ENCODE measurements at places on chromosomes 6 and 20.

DNA sequence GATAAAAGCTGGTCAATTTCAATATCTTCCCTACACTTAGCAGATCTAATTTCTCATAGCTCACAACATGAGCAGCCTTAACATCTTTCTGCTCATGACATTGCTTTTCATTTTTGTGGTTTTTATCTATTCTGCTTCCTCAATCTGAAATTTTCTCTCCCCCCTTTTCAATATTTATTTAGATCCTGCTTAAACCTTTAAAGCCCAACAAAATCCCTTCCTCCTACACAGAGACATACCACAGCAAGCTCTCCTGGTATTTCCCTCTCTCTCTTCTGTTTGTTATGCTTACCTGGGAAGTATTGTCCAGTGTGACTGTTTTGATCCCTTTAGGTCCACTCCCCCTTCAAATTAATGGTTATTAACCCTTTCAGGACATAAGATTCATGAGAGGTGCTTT, 582.5 kb downstream of the RFPL4B start:
- no peak for DNase-seq

- no peak for DNase-seq
Observed at GRCh38 chr6:118542184-118542952, 5.7 kb upstream of the PLN start.

DNA sequence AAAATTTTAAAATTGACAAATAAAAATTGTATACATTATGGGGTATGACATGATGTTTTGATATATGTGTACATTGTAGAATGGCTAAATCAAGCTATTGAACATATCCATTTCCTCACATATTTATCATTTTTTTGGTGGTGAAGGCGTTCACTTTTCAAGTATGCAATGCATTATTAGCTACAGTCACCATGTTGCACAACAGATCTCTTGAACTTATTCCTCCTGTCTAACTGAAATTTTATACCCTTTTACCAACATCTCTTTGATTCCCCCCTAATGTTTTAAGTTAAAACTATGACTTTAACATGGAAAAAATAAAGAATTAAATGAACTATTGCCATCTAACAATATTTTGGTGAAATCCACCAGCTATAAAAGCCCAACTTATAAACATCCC, 65.2 kb upstream of the UST start:
- DNase-seq, result no peak

DNA sequence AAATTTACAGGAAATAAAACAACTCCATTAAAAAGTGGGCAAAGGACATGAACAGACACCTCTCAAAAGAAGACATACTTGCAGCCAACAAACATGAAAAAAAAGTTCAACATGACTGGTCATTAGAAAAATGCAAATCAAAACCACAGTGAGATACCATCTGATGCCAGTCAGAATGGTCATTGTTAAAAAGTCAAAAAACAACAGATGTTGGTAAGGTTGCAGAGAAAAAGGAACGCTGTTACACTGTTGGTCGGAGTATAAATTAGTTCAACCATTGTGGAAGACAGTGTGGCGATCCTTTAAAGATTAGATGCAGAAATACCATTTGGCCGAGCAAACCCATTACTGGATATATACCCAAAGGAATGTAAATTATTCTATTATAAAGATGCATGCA, 858.0 kb upstream of the FLRT3 start:
- DNase-seq, result no peak

DNA sequence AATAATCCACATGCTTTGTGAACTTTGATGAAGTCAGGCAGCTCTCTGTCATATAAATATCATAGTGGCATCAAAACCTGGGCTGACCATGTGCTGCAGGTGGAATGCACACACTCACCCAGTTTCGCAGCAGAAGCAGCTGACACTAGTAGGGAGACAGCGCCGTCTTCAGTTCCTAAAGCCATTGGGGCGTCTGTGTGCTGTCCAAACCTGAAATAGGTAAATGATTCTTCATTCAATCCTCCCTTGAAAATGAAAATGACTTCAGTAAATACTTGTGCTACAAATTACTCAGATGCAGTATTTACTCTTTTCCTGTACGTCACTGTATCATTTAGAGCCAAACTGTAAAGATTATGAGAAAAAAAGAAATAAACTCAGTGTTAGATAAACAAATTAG, 127.5 kb downstream of the EYA4 start:
- peak; percentile 35 for DNase-seq

- DNase-seq, result no peak
Observed at GRCh38 chr20:11776687-11777086, 141.0 kb upstream of the BTBD3 start.

- no peak for DNase-seq
Observed at GRCh38 chr20:38179846-38180245, 14.8 kb upstream of the TGM2 start.

- no peak for DNase-seq
Observed at GRCh38 chr6:53868626-53869025, 73.8 kb downstream of the LRRC1 start.

GRCh38 chr6:137465378-137466009, 28.7 kb downstream of the OLIG3 start:
- DNase-seq, result no peak

DNA sequence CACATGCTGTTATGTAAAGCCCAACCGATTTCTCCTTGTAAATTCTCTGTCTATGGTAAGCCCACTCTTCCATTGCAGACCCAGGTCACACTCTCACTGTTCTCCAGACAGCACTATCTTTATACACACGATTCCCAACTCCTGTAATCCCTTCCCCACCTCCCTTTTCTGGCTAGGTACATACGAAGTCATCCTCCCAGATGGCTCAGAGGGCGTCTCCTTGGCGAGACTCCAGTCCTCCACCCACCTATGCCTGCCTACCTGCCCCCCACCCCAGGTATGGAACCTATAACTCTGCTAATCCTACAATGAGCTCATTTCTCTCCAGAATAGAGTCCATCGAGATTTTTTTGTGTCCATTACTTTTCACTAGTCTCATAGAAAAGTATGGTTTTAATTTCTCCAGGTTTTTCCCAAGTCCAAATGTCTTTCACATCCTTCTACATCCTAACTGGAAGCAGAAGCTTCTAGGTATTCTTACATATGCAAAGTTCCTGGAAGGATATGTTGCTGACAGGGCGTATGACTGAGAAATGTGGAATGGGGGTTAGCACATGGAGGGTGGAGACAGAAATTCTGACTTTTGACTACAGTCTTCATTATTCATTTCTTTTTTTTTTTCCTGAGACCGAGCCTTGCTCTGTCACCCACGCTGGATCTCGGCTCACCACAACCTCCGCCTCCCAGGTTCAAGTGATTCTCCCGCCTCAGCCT, 22.8 kb downstream of the SCML4 start:
- no peak for DNase-seq

DNA sequence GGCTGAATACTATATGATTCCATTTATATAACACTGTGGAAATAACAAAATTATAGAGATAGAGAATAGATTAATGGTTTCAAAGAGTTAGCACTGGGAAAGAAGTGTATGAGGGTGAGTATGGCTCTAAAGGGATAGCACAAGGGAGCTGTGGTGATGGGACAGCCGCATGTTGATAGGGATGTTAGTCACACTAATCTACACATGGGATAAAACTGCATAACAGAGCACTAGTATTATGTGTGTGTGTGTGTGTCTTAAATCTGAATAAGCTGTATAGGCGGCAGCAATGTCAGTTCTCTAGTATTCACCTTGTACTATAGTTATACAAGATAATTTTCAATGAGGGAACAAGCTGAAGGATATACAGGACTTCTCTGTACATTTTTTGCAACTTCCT, 5.8 kb downstream of the CGA start:
- DNase-seq, result no peak

- DNase-seq, result peak; percentile 99
Observed at GRCh38 chr20:33561692-33562601, 72.1 kb downstream of the CBFA2T2 start.

GRCh38 chr6:28603891-28604290, 78.2 kb downstream of the GPX5 start:
- DNase-seq, result no peak

- no peak for DNase-seq
Observed at GRCh38 chr6:111973927-111974639, 79.8 kb upstream of the CCN6 start.

DNA sequence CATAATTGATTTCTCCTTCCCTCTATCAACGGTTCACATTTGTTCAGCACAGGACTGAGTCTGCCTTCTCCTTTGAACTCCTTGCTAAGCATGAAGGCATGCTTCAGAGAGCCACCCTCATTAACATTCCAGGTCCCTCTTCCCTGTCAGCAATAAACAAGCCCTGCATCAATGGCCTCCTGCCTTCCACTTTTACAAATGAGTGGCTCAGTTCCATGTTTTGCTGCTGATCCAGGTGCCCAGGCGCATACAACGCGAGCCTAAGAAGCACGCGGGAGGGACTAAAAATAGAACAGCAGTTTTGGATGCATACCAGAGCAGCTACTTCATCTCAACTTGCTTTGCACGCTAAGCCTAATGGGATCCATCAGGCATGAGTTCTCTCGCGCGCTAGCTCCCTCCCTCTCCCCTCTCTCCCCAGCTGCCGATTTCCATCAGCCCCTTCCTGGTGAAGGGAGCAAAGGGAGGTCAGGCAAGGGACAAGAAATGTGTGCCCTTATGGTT, 53.4 kb downstream of the TRAF3IP2 start:
- DNase-seq, result peak; percentile 83

GRCh38 chr20:44309763-44310663, 989 bp downstream of the FITM2 start:
- DNase-seq, result no peak

GRCh38 chr6:127933852-127934840, 33.3 kb upstream of the THEMIS start:
- DNase-seq, result no peak
